ENCODE measurements at places on chromosomes 13 and 19.

DNA sequence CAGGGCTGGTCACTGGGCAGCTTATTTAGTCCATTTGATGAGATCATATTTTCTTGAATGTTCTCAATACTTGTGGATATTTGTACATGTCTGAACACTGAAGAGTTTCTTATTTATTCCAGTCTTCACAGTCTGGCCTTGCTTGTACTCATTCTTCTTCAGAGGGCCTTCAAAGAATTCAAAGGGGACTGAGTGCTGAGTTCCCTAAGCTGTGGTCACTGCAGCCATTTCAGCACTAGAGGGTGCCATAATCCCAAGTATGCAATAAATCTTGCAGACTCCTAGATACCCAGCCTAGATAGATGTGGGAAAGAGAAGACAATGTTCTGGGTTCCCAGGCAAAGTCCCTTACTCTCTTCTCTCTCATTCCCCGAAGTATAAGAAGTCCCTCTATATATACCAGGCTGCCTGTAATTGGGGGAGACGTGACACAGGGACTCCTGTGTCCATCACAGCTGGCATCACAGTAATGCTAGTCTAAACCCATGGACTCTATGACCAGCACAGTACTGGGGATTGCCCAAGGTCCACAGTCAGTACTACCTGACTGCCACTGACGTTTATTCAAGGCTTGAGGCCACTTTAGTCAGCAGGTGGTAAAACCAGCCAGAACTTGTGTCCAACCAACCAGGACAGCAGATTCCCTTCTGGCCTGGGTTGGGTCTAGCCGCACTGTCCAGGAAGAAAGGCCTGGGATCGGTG is 8.9 kb upstream of the VN1R1 start:
- no peak for DNase-seq

GRCh38 chr13:83941701-83942335 is 59.5 kb upstream of the SLITRK1 start:
- no peak for DNase-seq

DNA sequence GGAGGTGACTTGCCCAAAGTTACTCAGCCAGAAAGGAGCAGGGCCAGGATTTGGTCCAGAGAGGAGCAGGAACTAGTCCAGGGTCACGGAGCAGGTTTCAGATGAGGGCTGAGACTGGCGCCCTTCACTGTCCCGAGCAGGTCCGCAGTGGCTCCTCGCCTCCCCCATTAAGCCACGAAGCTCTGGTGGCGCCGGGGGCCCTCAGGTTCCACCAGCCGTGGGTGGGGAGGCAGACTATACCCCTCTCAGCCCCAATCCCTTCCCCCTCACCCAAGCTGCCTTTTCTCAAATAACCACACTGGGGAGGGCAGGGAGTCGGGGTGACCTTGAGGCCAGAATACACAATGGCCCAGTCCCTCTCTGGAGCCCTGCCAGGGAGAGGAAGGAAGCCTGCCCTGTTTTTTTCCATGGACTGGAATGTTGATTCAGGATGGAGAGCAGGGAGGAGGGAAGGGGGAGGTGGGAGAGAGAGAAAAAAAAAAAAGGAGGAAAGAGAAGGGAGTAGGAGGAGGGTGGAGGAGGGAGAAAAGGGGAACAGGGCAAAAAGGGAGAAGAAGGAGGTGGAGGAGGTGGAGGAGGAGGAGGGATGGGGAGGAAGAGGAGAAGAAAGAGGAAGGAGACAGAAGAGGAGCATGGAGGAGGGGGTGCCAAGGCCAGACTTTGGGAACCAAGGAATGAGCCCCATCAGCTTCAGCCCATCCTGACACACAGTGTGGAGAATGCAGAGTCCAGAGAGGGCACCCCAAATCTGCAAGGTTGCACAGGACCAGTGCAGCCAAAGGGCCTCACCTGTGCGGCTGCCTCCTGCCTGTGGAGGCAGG is 19.7 kb downstream of the CEACAM16 start:
- DNase-seq, result no peak

DNA sequence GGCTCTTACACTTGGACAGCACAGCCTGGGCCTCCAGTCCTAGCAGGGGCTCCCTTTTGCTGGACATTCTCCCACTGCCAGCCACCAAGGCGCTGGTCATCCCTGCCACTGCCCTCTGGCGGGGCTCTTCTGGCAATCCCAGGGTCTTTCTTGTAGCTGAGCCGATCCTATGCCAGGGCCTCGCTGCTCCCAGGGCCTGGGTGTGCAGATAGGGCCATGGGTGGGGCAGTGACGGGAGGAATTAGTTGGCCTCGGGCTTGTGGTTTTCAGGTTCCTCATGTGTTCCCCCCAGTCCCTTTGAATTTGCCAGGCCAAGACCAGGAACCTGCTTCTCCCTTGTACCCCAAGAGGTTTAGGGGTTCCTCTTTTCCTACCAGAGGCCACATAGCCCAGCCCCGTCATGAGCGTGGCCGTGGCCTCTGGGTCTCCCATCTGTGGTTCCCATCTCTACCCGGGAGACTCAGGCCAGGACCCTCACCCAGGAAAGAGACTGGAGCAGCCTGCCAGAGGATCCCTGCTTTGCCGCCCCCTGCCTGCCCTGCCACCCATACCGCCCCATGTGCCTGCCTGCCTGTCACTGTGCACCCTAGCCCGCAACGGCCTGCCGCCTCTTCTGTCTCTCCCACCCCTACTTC is 26.2 kb downstream of the TMED1 start:
- DNase-seq, result no peak

GRCh38 chr19:1266916-1267476 is 2.1 kb upstream of the CIRBP start:
- DNase-seq, result peak; percentile 67

DNA sequence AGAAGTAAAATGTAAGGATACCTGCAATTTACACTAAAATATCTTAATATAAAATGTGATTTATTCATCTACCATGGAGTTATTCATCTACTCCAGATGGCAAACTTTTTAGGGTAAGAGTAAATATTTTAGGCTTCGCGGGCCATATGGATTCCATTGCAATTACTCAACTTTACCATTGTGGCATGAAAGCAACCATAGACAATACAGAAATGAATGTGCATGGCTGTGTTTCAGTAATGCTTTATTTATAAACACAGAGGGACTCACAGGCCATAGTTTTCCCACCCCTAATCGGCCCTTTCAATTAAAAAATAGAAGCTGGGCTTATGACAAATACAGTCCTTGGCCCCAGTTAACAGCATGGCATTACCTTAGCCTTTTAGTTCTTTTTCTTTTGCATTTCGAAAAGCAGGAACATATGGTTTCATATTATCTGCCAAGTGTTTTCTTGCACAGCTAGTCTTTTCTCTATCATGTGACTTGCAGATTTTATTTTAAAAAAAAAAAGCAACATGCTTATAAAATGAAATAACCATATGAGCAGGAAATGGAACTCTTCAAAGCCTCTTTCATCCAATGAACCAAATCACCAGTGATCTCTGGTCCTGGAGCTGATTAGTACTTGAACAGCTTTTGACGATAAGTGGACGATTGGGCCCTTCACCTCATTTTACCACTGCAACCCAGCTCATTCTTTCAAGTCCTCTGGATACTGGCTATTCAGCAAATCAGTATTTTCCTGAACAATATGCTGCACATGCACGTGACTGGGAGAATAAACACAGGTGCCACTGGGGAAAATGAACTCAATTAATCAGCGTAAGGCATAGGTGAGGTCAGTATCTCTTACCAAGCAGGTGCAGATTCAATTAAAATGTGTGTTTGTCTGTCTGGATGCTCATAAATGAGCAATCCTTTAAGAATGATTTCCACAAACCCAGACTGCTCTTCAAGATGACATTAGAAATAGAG is 63.9 kb downstream of the LHFPL6 start:
- no peak for DNase-seq

DNA sequence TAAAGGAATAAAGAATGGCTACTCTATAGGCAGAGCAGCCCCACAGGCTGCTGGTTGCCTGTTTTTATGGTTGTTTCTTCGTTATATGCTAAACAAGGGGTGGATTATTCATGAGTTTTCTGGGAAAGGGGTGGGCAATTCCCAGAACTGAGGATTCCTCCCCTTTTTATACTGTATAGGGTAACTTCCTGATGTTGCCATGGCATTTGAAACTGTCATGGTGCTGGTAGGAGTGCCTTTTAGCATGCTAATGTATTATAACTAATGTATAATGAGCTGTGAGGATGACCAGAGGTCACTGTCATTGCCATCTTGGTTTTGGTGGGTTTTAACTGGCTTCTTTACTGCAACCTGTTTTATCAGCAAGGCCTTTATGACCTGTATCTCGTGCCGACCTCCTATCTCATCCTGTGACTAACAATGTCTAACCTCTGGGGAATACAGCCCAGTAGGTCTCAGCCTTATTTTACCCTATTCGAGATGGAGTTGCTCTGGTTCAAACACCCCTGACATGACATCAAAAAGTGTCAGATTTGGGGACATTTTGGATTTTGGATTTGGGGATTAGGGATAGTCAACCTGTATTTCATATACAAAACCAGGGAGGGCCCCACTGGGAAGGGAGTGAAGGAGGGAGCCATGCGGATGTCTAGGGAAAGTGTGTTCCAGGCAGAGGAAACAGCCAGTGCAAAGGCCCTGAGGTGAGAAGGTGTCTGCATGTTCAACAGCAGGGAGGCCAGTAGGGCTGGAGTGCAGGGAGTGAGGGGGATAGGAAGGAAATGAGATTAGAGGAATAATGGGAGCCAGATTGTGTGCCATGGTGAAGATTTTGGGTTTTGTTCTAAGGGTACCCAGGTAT is 10.9 kb downstream of the FXYD5 start:
- DNase-seq, result no peak

DNA sequence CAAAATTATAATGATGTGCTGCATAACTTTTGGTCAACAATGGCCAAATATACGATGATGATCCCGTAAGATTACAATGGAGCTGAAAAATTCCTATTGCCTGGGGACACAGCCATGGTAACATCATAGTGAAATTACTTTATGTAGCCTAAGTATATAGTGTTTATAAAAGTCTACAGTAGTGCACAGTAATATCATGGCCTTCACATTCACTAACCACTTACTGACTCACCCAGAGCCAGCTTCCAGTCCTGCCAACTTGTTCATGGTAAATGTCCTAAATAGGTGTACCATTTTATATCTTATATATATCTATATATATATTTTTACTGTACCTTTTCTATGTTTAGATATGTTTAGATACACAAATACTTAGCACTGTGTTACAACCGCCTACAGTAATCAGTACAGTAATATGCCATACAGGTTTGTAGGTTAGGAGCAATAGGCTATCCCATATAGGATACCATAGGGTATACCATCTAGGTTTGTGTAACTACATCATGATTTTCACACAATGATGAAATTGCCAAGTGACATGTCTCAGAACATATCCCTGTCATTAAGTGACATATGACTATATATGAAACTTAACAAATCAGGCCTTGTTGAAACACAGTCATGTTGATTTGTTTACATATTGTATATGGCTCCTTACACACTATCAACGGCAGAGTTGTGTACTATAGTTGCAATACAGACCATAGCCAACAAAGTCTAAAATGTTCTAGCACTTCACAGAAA is 23.7 kb downstream of the DIS3 start:
- no peak for DNase-seq

GRCh38 chr13:43006893-43007631 is 15.0 kb upstream of the EPSTI1 start:
- no peak for DNase-seq

- no peak for DNase-seq
Measured at GRCh38 chr13:93268327-93269028, 41.9 kb downstream of the GPC6 start.

GRCh38 chr19:16470911-16471811 is 609 bp downstream of the EPS15L1 start:
- DNase-seq, result peak; percentile 12

DNA sequence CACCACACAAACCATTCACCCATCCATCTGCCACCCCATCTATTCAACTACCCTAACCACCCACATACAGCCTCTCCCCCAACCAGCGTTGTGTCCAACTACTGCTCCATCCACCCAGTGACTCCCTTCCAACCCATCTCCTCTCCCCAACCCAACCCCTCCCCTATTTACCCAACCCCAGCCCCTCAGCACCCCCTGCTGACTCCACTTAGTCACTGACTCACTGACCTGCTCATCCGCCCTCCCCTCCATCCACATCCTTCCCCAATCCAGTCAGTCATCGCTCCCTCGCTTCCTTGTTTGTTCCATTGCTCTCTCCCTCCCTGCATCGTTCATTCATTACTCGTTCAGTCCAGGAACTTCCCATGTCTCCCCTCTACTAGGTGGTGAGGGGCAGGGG is 39.2 kb downstream of the KCNC3 start:
- DNase-seq, result no peak

- DNase-seq, result no peak
Measured at GRCh38 chr13:104385404-104385803, 1319.2 kb upstream of the SLC10A2 start.

- no peak for DNase-seq
Measured at GRCh38 chr13:112140366-112140765, 73.4 kb downstream of the SOX1 start.

DNA sequence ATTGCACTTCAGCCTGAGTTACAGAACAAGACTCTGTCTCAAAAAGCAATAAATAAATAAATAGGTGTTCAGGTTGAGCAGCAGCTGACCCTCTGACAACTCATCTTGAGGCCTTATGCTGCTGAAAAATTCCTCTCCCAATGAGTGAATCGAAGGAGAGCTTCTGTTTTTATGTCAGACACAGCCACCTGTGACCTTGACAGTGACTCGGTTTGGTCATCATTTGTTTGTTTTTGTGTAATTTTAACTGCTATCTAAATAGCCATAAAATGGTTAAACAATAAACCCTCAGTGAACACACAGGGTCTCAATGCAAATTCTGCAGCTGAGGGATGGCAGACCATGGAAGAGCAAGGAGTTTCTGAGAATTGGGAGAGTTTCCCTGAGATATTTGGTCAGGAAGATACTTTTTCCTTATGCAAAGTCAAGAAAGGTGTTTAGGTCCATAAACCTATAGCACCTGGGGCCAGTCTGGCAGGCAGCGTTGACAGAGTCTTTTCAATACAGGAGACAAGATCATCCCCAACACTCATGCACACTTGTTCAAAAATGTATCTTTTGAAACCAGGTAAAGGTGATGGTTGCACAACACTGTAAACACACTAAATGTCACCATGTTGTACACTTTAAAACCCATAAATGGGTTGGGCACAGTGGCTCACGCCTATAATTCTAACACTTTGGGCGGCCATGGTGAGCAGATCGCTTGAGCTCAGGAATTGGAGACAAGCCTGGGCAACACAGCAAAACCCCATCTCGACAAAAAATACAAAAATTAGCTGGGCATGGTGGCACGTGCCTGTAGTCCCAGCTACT is 16.6 kb upstream of the SLC25A30 start:
- DNase-seq, result no peak

DNA sequence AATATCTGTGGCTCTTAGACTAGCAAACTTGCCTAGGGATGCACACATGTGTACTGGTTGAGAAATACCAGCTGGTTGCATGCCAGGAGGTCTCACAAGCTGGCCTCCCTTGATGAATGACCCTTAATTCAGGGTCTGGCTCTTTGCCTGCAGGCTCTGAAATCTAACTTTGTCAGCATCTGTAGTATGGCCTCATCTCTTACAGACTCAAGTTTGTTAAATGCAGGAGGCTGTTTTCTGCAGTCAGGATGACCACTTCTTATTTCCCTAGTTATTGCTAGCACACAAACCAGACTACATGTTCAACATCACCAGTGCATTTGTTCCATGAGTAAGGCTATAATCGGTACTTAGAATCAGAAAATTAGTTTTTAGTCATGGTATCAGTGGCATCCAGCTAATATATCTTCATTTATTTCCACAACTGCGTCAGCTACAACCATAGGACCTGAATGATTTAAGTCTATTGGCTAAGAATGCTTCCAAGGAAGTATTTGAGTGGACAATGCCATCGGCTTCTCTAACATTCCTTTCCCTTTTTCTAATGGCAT is 23.3 kb upstream of the POSTN start:
- DNase-seq, result no peak
